WERI-Rb-1 (cell line): ENCODE measurements at places on chromosomes 7 and 10.

- DNase-seq: no peak
Observed at GRCh38 chr7:90994121-90994520, 270.1 kb upstream of the FZD1 start.

DNA sequence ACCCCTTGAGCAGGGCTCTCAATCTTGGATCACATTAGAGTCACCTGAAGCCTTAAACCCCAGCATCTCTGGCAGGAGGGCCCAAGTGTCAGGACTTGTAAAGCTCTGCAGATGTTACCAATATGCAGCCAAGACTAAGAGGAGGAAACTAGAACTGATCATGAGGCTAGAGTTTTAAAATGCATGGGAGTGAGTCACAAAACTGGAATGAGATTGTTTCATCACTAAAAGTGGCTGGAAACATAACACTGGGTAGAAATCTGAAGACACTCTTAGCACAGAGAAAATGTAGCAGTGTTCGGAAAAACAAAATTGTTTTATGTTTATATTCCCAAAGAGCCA lies 63.3 kb upstream of the GHITM start:
- no peak for DNase-seq

GRCh38 chr10:13117841-13118783 lies 18.1 kb downstream of the OPTN start:
- no peak for DNase-seq

DNA sequence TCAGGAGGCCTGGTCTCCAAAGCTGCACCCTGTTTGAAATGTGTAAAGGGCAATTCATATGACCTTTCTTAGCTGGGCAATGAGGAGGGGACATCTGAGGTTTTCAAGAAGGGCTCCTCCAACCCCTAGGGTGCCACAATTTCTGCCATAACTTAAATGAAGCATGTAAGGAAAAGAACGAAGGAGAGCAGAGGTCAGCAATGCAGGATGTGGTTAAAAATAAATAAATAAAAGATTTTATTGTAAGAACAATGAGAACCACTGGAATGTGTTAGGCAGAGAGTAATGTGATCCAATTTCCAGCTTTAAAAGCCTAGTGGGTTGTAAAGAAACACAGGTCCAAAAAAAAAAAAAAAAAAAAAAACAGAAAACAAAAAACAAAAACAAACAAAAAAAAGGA lies 673.1 kb downstream of the TNS3 start:
- DNase-seq: no peak

GRCh38 chr7:4638781-4639575 lies 43.1 kb upstream of the FOXK1 start:
- DNase-seq: no peak

DNA sequence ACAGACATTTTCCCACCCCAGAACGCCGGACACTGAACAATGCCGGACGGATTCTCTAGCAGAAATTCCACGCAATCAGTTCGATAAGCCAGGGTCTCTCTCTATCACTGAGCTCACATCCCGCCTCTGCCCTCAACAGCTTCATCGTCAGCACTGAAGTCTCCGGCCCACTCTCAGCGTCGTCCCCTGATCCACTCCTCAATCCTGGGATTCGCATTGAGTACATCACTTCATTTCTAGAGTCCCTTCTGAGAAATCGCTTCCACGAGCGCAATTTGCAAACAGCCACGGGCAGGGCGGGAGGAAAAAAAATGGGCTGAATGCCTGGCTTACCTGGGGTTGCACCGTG lies 365 bp downstream of the YME1L1 start:
- DNase-seq: peak; percentile 8

DNA sequence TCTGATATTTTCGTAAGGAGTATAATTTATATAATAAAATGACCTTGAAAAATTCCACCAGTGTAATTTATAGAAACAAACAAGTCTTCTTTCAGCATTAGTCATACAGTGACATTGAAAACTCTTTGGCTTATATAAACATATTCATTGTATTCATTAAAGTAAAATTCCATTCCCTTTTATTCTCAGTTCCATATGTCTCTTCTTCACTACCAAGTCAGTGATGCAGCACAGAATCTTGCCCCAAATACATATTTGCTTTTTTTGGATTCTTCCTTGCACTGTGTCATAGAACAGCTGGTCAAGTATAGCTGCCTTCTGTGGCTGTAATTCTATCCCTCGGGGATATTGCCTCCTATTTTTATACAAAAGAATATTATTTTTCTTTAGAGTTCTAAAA lies 884.5 kb upstream of the POT1 start:
- no peak for DNase-seq

DNA sequence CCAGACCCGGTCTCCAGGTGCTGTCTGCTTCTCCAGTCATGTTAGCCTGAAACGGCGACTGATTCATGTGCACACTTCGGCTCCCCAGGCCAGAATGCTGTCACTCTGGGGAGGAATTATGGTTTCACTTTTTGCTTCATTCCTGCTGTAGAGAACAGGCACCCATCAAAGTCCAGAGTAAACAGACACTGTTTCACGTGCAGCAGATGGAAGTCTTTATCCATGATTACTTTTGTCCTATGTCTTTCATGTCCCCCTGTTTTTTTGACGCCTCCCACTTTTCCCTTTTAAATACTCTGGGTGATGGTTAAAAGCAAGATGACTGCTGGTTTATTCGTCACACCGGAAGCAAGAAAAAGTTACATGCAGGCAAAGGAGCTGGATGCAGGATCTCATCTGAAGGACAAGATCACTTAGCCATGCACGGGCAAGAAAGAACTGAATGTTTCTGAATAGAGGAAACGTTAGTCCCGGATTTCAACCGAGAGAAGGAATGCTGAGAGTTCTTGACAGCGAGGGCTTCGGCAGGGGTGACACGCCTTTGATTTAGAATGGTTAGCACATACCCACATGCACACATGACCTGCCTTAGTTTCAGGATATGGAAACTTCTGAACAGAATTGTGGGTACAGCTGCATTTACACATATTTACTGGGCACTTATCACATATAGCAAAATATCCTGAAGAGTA lies 250.0 kb upstream of the KLF6 start:
- no peak for DNase-seq

DNA sequence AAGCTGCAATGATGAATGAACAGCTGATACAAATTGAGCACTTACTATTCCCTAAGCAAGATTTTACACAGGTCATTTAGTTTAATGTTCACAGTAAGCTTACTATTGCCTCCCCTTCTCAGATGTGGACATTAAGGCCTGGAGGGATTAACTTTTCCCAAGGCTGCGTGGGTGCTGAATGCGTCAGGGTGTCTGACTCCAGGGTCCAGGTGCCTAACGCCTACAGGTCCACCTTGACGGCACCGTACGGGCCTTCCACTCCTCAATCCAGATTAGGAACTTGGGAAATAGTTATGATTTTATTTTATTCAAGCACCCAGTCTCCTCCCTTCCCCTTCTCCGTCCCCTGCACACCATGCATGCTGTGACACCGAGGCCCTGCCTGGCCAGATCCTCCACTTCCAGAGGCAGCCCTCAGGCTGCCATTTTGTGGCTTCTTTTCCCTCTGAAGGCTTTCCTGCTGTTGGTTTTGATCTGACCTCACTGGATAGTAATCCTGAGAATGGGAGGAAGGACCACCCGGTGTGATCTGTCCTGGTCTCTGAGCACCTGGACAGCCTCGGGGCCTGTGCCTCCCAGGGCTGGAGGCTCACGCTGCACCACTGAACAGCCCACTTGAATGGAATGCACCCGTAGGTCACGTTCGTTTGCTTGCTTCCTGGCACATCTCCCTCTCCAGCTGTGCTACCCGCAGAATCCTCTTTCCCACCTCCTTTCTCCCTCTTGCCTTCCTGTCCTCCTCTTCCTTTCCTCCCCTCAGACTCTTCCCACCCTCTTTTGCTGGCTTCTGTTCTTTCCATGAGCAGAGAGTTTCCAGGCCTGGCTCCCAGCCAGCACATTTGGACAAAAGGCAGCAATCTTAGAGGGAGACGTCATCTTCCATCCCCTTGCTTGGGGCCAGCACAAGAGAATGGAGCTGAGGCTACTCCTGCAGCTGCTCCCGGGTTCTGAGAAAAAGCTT lies 14.4 kb downstream of the DENND2A start:
- DNase-seq: no peak

DNA sequence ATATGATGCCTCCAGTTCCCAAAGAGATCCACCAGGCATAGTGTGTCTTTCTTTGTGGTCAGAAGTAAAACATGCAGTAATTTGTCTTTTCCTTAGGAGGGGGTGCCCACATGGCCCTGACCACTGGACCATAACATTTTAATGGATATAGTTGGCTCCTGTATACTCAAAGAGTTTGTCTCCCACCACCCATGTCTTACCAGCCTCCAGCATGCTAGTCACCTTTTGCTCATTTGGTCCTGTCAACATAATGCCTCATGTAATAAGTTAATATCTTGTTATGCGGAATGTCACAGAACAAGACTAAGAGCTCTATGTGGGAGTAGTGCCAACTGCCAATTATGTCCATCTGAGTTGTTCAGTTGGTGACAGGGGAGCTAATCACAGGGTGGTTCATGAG lies 83.4 kb upstream of the IFRD1 start:
- DNase-seq: no peak

DNA sequence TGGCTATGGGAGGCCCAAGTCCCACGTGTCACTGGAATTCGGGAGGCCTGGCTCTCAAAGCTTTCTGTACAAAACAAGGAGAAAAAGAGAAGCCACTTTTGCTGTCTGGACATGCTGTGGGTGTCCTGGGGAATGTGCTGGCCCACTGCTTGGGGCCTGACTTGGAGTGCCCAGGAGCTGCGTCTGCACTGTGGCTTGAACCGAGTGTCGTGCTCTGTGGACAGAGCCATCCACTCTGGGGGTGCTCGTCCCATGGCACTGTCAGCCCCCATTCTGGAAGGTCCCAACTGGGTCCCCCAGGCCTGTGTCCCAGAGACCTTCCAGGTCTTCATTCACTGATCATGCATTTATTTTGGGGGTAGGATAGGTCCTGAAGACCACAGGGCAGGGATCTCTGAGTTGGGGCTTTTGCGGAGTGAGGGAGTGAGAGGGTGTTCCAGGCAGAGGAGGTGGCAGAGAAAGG lies 138.0 kb downstream of the LHPP start:
- no peak for DNase-seq
